ENCODE measurements at places on chromosomes 1 and 21. TPM values are rescaled to one million over a fixed set of nuclear protein-coding genes. Genes with fewer than 3 reads are reported as not detected.
A peak's percentile ranks its signal among the peaks of the same experiment; 100 is the strongest.

MDM4 gene
- 79.9 TPM for total RNA-seq

GRCh38 chr1:227092069-227092468 is 152.0 kb downstream of the COQ8A start:
- no peak for DNase-seq
- H3K27ac ChIP-seq, result no peak overlapping the region
- no peaks in the 10 kb centered on the region for H3K4me1 ChIP-seq
- H3K4me3 ChIP-seq, result no peak overlapping the region
- H3K27me3 ChIP-seq, result no peaks in the 10 kb centered on the region

DNA sequence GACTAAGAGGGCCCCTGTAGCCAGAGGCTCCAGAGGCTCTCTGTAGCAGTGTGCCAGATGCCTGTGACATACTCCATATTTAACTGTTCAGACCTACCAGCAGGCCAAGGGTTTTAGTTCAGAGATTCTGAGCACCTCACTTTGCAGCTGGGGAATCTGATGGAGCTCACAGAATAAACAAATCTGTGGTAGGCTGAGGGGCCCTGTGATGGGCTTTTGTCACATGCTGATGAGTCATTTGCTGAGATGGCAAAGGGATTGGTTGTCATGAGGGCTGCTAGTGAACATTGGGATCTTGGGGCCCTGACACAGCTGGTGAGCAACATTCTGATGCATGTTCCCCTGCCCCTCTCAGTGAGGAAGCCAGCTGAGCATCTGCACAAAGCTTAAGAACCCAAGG is 482.2 kb downstream of the CAMTA1 start:
- H3K4me3 ChIP-seq, result no peak overlapping the region
- no peak overlapping the region for H3K27ac ChIP-seq
- no peaks in the 10 kb centered on the region for H3K4me1 ChIP-seq
- H3K36me3 ChIP-seq, result no peaks in the 10 kb centered on the region

- H3K4me1 ChIP-seq, result peaks cover 65% of the 10 kb centered on the region
- no peaks in the 10 kb centered on the region for H3K27me3 ChIP-seq
- H3K27ac ChIP-seq, result no peak overlapping the region
- no peaks in the 10 kb centered on the region for H3K36me3 ChIP-seq
- H3K4me3 ChIP-seq, result no peak overlapping the region
Observed at GRCh38 chr1:91741301-91741700, 144.7 kb downstream of the TGFBR3 start.

KDM1A gene
- total RNA-seq, result 23.4 TPM

DNA sequence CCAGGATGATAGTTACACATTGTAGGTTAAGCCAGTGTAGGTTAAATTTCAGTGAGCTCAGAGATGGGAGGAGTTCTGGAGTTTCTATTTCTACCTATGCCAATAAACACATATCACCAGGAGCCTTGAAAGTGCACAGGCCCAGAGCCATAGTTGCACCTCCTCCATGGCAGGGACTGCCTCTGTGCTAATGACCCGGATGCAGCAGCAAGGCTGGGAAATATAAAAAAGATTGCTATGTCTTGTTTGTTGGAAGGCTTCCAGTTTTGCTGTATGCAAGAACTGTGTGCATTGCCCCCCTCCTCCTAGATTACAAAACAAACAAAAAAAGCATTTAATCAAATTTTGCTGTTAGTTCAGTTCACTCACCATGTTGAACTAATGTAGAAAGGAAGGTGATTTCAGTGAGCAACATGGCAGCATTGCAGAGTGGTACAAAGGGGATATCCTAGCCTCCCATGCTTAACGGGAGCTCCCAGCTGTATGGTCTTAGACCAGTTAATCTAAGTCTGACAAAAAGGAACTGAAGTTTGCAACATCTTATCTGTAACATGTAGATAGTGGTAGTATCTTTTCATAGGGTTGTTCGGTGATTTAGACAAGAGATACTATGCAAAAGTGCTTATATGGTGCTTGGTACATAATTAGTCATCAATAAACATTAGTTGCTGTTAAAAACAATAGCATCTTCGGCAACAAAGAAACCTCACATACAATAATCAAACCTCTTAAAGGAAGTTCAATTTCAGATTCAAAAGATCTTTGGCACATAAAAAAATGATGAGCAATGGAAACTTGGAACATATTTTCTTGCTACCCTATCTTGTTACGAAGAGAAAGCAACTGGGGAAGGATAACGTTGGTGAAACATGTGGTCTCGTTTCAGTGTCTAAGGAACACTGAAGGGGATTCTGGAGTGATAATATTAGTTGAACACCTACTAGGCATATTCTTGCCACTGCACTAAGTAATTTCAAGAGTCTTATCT is 309.5 kb downstream of the ASTN1 start:
- no peaks in the 10 kb centered on the region for H3K36me3 ChIP-seq
- DNase-seq, result no peak
- H3K4me1 ChIP-seq, result no peaks in the 10 kb centered on the region
- no peak overlapping the region for H3K4me3 ChIP-seq
- no peak overlapping the region for H3K27ac ChIP-seq

DNA sequence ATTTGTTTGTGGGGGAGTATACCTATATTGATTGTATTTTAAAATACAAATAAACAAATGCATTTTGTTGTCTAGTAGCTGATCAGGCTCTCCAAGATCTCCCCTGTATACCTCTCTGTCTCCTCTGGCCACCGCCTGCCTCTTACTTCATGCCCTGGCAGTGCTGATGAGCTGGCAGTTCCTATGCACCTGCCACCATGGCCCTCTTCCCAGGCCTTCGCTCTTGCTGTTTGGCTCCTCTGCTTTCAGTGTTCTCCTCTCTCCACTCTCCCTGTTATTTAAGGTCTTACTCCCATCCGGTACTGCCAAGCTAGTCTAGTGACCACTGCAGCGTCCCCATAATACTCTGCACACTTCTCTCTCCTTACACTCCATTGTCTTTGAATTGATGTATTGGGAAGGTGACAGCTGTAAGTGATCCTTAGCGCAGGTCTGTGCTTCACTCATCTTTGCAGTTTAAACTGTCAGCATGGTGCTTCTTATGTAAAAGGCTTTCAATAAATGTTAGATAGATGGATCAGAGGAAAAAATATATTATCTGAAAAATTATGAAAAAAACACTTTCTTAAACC is 88.1 kb upstream of the ATP1A1 start:
- no peak overlapping the region for H3K4me3 ChIP-seq
- H3K36me3 ChIP-seq, result no peaks in the 10 kb centered on the region

WARS2 gene
- total RNA-seq, result 13.8 TPM

RGS18 gene
- total RNA-seq, result 6.1 TPM

PKLR gene
- total RNA-seq, result not detected

DNA sequence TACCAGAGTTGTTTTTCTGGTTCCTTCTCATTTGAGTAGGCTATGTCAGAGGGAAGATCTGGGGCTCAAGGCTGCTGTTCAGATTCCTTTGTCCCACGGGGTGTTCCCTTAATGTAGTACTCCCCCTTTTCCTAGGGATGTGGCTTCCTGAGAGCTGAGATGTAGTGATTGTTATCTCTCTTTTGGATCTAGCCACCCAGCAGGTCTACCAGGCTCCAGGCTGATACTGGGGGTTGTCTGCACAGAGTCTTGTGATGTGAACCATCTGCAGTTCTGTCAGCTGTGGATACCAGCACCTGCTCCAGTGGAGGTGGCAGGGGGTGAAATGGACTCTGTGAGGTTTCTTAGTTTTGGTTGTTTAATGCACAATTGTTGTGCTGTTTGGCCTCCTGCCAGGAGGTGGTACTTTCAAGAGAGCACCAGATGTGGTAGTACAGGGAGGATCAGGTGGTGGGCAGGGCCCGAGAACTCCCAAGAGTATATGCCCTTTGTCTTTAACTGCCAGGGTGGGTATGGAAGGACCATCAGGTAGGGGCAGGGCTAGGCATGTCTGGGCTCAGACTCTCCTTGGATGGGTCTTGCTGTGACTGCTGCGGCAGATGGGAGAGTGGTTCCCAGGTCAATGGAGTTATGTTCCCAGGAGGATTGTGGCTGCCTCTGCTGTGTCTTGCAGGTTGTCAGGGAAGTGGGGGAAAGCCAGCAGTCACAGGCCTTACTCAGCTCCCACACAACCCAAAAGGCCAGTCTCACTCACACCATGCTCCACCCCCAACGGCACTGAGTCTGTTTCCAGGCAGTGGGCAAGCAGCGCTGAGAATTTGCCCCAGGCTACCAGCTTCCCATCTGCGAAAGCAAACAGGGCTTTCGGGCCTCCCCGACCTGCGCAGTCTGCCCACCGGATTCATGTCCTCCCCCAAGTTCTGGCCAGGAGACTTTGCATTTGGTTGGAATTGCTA is 64.2 kb downstream of the SERINC2 start:
- no peaks in the 10 kb centered on the region for H3K4me1 ChIP-seq
- H3K36me3 ChIP-seq, result no peaks in the 10 kb centered on the region
- H3K27ac ChIP-seq, result no peak overlapping the region
- H3K4me3 ChIP-seq, result no peak overlapping the region
- H3K27me3 ChIP-seq, result no peaks in the 10 kb centered on the region

DNA sequence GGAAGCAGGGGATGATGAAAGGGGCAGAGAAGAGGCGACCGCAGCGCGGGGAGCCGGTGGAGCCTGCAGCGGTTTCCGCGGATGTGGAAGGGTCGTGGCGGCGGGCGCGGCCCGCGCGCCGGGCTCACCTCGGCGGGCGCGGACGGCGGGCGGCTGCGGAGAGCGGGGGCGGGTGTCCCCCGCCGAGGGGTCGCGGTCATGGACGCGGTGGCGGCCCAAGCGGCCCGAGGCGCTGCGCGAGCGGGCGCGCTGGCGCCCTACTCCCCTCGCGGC is 572 bp downstream of the LPGAT1 start:
- peak overlapping the region; percentile 90 for H3K4me3 ChIP-seq
- H3K27me3 ChIP-seq, result no peaks in the 10 kb centered on the region
- peaks cover 10% of the 10 kb centered on the region for H3K4me1 ChIP-seq
- no peaks in the 10 kb centered on the region for H3K36me3 ChIP-seq
- no peak for DNase-seq
- no peak overlapping the region for H3K27ac ChIP-seq

GRCh38 chr21:20306836-20307235 is 691.4 kb upstream of the NCAM2 start:
- no peaks in the 10 kb centered on the region for H3K27me3 ChIP-seq
- no peaks in the 10 kb centered on the region for H3K4me1 ChIP-seq
- DNase-seq, result no peak
- no peaks in the 10 kb centered on the region for H3K36me3 ChIP-seq
- no peak overlapping the region for H3K4me3 ChIP-seq

CD53 gene
- 60.9 TPM for total RNA-seq

PER3 gene
- total RNA-seq, result 19.8 TPM

DNA sequence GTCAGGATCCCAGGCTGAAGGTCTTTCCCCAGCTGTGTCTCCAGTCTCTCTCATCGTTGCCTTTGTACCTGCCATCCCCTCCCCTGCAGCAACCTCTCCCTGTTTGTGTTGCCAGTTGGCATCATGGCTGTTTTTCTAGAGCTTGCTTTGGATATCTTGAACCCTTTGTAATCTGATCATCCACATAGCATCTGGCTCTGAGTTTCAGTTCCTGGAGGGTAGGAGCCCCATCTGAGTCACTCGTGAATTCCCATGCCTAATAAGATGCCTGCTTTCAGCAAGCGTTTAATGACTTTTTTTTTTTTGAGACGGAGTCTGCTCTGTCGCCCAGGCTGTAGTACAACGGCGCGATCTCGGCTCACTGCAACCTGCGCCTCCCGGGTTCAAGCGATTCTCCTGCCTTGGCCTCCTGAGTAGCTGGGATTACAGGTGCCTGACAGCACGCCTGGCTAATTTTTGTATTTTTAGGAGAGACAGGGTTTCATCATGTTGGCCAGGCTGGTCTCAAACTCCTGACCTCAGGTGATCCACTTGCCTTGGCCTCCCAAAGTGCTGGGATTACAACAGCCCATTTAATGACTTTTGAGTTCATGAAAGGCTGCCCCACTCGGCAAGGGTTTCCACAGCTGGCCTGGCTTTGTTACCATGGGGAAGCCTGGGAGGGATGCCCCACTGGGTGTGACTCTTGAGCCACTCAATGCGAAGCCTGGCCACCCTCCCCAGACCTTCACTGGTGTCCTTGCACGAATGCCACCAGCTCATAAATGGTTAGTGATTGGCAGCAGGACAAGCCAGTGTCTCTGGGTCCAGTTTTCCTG is 11.9 kb downstream of the ALPL start:
- H3K4me1 ChIP-seq, result no peaks in the 10 kb centered on the region
- no peak for DNase-seq
- H3K27ac ChIP-seq, result no peak overlapping the region

DNA sequence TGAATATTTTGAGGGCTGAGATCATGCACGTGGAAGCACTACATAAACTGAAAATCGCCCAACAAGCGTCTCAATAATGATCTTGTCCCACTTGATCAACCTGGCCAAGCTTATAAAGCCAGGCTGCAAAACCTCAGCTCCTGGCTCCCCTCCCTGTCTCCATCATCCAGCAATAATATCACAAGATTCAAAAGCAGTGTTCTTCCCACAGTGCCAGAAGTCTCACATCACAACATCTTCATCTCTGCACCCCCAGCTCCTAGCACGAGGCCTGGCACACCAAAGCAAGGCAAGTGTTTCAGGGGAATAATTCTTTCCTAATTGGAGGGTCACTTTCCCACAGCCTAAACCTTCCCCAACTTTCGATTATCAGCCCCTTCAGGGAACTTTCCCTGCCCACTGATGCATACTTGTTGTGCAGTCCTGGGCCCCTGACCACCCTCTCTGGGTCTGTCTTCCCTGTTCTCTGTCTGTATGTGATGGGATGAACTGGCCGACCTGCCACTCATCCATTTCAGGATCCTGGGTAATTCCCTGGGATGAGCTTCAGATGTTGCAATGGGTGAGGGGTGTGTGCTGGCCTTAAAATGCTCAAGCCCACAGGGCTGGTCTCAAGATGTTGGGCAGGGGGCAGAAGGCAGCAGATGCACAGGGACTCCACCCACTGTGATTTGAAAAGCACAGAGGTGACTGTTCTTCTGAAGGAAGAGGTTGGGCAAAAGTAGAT is 129.0 kb downstream of the DMRTB1 start:
- H3K4me3 ChIP-seq, result no peak overlapping the region
- H3K4me1 ChIP-seq, result no peaks in the 10 kb centered on the region
- no peaks in the 10 kb centered on the region for H3K27me3 ChIP-seq
- no peak overlapping the region for H3K27ac ChIP-seq
- H3K36me3 ChIP-seq, result no peaks in the 10 kb centered on the region
- no peak for DNase-seq

DNA sequence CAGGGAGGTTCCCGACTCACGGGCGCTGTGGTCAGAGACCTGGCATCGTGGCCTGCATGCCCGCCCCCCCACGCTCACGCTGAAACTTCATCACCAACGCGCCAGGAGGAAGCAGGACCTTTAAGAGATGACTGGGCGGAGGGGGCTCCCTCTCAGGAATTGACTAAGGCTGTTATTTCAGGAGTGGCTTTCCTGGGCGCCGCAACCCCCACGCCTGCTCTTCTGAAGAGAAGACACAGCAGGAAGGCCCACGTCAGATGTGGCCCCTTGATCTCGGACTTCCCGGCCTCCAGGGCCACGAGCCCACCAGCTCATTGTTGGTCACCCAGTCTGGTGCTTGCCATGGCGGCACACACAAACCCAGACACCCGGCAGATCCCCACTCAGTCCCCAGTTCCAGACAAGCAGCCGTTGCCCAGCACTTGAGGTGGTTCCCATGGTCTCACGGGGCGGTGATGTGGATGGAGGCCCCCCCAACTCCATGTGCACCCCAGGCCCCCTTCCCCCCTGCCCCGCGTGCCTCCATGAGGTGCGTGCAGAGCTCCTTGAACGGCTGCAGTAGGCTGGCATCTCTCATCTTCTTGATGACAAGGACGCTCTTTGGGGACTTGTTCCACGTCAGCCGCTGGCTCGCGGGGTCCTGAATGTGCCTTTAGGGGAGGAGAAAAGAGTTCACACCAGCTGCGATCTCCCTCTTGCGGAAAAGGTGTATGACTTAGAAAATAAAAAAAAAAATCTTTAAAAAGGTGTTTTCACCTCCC is 21.4 kb downstream of the NADK start:
- no peaks in the 10 kb centered on the region for H3K4me1 ChIP-seq
- H3K27ac ChIP-seq, result no peak overlapping the region
- no peaks in the 10 kb centered on the region for H3K27me3 ChIP-seq
